ENCODE measurements at places on chromosomes 1 and 21.

DNA sequence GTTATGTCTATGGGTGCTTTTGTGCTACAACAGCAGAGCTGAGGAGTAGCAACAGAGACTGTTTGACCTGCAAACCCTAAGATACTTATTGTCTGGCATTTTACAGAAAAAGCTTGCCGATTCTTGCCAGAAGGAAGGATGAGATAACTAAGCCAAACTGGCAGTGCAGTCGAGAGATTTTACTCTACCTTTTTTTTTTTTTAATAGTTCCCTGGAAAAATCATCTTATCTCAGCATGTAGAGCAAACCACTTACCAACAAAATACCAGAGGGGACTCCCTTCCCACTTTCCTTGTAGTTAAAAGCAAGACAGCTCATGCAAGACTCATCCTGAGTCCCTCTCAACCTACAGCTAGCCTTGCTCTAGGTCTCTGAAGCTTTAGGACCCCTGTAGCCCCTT is 132.9 kb downstream of the SYT2 start:
- DNase-seq = no peak

GRCh38 chr1:916173-917075 is 7.3 kb upstream of the SAMD11 start:
- no peak for DNase-seq

DNA sequence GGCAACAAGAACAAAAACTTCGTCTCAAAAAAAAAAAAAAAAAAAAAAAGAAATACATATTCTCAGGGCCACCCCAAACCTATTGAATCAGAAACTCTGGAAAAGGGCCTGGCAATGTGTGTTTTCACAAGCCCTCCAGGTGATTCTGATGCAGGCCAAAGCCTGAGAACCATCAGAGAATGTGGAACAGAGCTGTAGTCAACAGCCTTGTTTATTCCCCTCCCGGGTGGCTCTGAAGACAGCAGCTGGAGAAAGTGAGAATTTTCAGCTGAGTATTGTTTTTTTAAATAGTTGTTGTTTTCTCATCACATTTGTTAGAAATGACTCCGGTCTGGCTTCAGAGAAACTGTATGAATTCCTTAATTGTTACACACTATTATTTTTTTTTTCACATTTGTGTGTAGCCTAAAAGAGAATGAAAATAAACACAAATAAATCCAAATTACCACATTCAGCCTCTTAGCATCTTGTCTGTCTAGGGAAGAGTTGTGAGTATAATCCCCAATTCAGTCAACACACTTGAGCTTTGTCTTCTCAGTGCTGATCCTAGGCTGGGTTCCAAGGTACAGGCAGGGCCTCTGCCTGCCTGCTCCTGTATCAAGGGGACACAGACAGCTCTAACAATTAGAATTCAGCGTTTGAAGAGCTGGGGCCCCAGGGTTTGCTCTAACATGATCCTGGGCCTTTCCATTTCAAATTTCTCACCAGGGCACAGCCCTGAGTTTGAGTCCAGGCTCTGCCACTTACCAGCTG is 6.6 kb upstream of the AZIN2 start:
- no peak for DNase-seq

- DNase-seq = no peak
These were observed 12.5 kb upstream of the ABCB10 start for GRCh38 chr1:229570891-229571516.

GRCh38 chr1:204568576-204569315 is 52.5 kb downstream of the MDM4 start:
- DNase-seq = no peak

DNA sequence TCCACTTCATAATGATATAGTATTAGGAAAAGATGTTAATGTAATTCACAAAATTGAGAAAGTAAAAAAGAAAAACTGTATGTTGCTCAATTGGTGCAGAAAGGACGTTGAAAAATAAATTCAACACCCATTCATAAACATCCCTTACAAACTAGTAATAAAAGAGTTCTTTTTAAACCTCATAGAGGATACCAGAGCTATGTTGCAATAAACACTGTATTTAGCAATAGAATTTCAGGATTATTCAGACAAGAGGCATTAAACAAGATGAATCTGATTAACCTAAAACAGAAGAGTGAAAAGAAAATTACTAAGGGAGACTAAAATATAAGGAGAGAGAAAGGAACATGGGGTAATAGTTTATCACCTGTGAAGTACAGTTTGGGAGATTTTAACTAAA is 154.8 kb downstream of the NTPCR start:
- no peak for DNase-seq

DNA sequence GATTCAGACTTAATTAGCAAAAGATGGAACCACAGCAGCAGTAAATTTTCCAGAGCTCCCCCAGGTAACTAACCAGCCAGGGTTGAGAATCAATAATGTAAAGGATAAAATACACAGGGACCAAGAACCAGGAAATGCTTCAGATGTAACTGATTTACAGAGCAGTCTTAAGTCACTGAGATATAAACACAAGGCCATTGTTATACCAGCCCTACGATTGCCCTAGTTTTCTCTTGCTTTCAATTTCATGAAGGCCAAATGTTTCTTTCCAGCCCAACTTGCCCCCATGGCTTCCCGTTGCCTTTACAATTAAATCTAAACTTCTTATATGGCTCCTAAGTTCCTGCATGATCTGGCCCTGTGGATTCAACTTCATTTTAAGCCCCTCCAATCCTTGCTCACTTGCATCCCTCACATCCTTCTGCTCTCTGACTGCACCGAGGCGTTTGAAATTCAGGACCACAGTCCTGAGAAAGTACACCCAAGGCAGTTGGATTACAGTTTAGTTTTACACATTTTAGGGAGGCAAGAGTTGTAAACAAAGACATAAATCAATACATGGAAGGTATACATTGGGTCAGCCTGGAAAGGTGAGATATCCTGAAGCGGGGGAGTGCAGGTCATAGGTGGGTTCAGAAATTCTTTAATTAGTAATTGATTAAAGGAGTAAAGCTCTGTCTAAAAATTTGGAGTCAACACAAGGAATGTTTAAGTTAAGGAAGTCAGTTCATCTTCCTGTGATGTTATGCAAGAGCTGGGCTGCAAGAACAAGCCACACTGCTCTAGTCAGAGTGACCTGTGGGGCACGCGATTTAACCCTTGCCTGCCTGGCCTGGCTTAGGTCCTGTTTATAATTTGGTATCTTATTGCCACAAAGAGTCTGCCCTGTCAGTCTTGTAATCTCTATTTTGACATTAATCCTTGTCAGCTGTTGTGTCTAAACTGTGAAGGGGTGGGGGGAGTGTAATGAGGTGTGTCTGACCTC is 69.9 kb upstream of the COG2 start:
- no peak for DNase-seq

DNA sequence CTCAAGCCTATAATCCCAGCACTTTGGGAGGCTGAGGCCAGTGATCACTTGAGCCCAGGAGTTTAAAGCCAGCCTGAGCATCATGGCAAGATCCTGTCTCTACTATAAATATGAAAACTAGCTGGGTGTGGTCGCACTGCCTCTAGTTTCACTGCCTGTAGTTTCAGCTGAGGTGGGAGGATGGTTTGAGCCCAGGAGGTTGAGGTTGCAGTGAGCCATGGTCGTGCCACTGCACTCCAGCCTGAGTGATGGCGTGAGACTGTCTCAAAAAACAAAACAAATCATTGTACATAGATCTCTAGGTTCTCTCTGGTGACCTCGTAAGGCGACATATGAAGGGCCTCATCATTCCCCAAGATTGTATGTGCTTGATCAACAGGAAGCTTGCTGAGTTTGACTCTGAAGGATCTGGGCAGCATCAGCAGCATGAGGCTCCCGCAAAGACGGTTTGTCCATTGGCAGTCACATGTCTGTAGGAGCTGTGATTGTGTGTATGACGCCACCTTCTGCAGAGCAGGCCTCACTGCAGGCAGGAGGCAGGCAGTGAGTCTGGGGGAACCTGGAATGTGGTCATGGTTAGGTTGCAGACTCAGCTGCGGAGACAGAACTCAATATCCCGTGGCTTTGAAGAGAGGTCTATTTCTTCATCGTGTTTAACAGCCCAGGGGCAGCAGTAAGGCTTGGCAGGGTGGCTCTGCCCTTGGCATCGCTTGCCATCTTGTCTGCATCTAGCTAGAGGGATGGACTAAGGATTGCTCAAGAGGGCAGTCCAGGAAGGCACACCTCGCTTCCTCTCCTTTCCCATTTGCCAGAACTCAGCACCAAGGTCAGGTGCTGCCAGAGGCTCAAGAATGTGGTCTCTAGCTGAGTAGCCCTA is 14.0 kb downstream of the ATP5PO start:
- no peak for DNase-seq

DNA sequence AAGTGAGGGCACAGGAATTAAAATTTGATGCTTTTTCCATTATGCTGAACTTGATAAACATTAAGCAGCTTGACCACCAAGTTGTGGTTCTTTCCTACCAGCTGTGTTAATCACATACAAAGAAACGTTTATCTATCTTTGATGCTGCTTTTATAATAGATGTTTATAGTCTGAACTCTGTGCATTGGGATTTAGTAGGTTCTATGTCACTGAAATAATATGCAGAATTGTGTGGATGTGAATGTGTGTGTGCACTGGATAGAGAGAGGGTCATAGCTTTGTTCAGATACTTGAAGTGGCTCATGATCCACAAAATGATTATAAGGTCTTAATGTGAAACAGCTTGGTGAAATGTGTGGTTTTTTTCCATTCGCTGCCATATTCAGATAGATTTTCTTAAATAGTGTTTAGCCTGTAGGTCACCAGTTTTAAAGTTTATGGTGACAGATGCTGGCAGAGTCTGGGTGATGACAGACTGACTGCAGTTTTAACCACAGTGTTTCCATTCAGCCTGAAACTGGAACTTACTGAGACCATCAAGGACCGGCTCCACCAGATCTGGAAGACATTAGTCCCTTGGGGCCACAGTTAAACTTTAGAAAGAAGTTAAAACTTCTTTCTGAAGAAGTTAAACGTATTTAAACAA is 10.2 kb downstream of the DDI2 start:
- no peak for DNase-seq

- no peak for DNase-seq
These were observed 1.2 kb upstream of the EPHA10 start for GRCh38 chr1:37765916-37766664.

GRCh38 chr1:77513839-77514763 is 168.4 kb downstream of the ZZZ3 start:
- DNase-seq = no peak

GRCh38 chr1:243970077-243970476 is 81.0 kb upstream of the ZBTB18 start:
- DNase-seq = no peak

DNA sequence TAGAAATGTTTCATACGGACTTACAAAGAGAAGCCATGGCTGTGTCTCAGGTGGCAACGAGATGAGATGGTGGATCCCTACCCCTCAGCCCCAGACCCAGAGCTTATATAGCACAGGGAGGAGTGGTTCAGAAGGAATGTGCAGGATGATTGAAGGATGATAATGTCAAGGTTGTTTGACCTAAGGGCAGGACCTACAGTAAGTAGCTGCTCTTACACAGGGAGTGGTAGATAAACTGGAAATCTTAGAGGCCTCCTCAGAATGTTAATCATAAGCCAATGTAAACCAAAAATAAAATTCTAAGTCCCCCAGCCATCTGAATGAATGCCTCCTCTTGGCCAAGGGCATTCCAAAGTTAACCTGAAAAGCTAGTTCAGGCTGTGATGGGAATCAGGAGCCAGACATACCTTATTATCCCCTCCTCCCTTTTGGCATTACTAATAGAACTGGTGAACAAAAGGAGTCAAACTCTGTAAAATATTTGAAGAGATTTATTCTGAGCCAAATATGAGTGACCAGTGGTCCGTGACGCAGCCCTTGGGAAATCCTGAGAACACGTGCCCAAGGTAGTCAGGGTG is 45.8 kb upstream of the PDE9A start:
- no peak for DNase-seq

- DNase-seq = no peak
These were observed at the start of gene PRKACB for GRCh38 chr1:84143796-84144565. Gene PRKACB, plus strand, starts transcription at chr1:84144271. Its CDS starts 91 bp downstream, at chr1:84144362.

DNA sequence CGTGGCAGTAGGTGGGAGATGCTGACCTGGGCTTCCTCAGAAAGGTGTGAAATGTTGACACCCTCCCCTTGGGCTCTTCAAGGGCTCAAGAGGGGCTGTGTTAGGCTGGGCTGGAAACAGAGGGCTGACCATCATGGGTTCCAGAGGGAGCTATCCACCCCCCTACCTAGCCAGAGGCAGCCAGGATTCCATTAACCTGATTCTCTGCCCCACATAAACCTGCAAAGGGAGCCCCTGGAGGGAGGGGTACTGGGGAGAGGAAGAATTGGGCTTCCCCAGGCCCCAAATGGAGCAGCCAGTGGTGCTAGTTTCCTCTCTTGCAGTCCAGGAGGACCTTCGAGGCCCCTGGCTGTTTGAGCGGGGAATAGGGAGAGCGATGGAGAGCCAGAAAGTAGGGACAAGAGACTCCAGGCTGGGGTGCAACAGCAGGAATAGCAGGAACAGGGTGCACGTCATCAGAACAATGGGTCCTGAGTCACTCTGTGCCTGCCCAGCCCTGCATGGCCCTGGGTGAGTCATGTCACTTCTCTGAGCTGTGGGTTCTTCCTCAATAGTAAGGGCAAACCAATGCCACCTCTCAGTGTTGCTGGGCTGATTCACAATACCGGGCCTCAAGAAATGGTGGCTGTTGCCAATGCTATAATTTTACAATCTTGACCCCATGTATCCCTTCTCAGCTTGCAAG is 121.2 kb downstream of the EPHB2 start:
- no peak for DNase-seq

DNA sequence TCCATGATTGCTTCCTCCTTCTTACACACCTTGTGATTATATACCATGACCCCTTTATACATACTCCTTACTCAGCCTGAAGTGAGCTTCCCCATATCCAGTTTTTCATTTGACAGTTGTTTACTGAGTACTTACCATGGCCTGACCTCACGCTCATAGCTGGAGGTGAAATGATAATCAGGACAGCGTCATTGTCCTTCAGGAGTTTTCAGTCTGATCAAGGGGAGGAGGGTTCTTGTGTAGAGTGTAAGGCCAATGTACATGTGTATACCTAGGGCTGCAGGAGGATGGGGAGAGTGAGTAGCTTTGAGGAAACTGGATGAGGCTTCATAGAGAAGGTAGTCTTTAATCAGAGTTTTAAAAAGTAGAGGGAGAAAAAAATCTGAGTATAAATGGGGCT is 325.8 kb downstream of the RYR2 start:
- DNase-seq = no peak

DNA sequence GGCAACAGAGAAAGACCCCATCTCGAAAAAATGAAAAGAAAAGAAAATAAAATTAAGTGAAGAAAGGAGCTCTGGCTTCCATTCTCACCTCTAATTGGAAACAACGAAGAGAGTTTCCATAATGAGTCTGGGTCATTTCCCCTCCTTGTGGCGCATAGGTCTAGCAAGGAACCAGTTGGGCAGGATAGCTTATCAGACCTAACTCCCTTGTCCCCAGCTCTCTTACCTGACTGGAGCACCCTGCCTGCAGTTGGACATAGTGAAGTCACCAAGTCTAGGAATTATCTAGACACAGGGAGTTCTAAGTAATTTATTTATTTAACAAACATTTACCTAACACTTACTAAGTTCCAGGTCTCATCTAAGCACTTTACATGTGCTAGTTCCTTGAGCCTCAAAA is 63.0 kb upstream of the RAB4A start:
- no peak for DNase-seq

- DNase-seq = peak; percentile 64
These were observed 20.0 kb downstream of the MEF2D start for GRCh38 chr1:156480411-156481192.
